ENCODE measurements at places on chromosomes 6 and 20.

DNA sequence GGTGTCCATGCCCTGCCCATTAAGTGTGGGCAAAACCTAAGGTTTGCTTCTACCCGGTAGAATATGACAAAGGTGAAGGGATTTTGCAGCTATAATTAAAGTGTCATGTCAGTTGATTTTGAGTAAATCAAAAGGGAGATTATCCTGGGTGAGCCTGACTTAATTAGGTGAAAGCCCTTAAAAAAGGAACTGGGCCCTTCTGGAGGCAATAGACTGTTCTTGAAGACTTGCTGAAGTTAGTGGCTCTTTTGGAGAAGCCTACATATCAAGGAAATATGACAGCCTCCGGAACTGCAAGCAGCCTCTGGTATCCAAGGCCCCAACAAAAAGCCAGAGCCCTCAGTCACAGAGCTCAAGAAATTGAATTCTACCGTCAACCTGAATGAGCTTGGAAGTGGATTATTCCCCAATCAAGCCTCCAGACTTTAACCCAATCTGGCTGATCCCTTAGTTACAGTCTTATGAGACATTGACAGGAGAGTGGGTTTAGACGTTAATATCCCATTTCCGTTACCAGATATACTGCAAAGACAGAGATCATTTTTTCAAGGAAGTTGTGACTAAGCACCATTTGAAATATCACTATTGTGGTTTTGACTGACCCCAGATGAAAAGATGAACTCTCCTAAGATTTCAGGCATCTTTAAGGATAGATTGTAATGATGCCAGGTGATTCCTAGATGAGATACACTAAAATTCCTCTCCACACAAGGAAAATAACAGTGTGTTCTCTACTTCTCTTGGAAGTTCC is 303.4 kb downstream of the PLCB1 start:
- H3K36me3 ChIP-seq = no peaks in the 10 kb centered on the region
- no peak overlapping the region for H3K4me3 ChIP-seq
- H3K4me1 ChIP-seq = peaks cover 16% of the 10 kb centered on the region
- H3K27ac ChIP-seq = no peak overlapping the region
- no peak for DNase-seq
- H3K27me3 ChIP-seq = no peaks in the 10 kb centered on the region

DNA sequence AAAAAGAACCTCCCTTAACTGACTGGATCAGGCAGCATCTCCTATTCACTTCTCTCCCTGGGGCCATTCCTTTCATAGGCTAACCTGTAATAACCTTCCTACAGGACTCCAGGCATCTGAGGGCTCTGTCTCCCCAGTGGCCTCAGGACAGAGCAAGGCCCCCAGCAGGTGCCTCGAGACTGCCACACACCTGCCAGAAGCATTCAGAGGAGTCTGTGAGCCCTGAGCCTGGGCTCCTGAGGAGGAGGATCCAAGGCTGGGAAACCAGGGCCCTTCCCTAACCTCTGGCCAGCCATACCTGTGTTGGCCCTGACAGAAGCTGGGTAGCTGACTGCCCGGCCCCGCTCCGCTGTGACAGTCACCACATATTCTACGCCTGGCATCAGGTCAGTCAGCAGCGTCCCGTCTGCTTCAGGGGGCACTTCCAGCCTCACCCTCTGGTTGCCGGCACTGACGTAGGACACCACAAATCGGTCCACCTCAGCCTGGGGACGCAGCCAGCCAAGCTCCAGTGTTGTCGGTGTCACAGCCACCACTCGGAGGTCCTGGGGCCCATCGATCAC is 20.6 kb downstream of the TNXB start:
- no peak overlapping the region for H3K4me3 ChIP-seq
- H3K27me3 ChIP-seq = peaks cover 3% of the 10 kb centered on the region
- no peak for DNase-seq
- H3K27ac ChIP-seq = no peak overlapping the region

- no peak overlapping the region for H3K27ac ChIP-seq
- no peaks in the 10 kb centered on the region for H3K36me3 ChIP-seq
- peaks cover 15% of the 10 kb centered on the region for H3K27me3 ChIP-seq
- no peaks in the 10 kb centered on the region for H3K4me1 ChIP-seq
Observed at GRCh38 chr20:61424628-61425420, 172.8 kb downstream of the CDH4 start.

DNA sequence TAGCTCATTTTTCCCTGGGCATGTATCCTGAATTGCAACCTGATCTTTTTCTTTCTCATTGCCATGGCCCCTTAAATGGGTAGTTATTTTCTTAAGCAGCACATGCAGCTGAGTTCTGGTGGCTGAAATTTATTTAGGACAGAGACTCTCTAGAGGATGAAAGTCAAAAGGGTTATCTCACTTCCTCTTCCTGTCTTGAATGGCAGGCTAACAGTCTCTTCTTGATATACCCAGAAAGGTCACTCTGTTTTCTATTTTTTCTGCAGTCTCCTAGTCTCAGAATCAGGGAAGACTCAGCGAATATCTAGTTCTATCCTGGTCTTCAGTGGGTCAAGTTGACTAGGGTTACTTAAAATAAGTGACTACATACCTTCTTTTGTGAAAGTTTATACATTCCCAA is 243.3 kb downstream of the EPHA7 start:
- no peak for DNase-seq
- no peak overlapping the region for H3K4me3 ChIP-seq
- peaks cover 14% of the 10 kb centered on the region for H3K27me3 ChIP-seq

DNA sequence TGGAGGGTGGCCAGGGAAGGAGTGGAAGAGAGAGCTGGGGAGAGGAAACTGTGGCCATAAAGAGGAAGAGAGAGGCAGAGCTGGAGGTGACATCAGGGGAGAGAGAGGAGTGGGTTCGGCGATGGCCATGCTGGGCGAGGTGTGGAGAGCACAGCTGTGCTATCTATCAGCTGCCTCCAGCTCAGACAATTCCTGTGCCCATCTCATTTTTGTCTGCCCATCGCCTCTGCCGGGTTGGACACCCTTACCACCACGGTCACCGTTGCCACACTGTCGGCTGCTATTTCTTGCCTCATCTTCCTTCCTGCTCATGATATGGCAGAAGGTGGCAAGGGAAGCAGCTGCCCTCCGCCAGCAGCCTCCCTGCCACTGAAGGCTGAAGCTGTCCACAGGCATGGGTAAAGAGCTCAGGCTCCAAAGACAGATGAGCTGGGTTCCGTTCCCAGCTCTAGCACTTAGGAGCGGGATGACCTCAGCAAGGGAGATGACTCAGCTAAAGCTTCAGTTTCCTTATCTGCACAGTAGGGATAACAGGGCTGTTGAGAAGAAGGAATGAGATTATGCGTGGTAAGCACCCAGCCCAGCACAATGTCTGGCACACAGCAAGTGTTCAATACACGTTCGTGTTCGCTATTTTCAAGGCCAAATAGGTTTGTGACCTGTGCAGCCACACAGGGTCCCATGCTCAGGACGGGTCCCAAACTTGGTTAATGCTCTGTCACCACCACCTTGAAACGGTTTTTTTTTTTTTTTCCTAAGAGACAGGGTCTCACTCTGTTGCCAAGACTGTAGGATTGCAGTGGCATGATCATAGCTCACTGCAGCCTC is 21.9 kb upstream of the TAF8 start:
- H3K27ac ChIP-seq = no peak overlapping the region
- no peaks in the 10 kb centered on the region for H3K27me3 ChIP-seq
- H3K36me3 ChIP-seq = peaks cover 22% of the 10 kb centered on the region
- no peak overlapping the region for H3K4me3 ChIP-seq
- peaks cover 23% of the 10 kb centered on the region for H3K4me1 ChIP-seq

DNA sequence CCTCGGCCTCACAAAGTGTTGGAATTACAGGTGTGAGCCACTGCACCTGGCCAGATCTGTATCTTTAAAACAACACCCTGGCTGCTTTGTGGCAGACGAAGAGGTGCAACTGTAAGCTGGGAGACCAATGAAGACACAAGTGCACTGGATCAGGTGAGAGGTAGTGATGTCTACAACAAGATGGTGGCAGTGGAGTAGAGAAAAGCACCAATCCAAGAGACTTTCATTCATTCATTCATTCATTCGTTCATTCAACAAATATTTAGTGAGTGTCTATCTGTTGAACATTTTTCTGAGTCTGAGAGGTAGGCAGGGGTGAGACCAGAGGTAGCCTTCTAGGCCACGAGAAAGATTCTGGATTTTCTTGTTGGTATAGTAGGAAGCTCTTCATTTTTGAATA is 36.9 kb upstream of the TTPAL start:
- DNase-seq = no peak
- H3K27me3 ChIP-seq = peaks cover 9% of the 10 kb centered on the region
- no peaks in the 10 kb centered on the region for H3K36me3 ChIP-seq
- H3K4me3 ChIP-seq = no peak overlapping the region
- no peak overlapping the region for H3K27ac ChIP-seq

GRCh38 chr6:170221052-170221752 is 69.7 kb downstream of the DLL1 start:
- H3K27me3 ChIP-seq = no peaks in the 10 kb centered on the region
- H3K4me1 ChIP-seq = peaks cover 5% of the 10 kb centered on the region
- peak; percentile 59 for DNase-seq
- H3K27ac ChIP-seq = no peak overlapping the region
- H3K4me3 ChIP-seq = no peak overlapping the region
- H3K36me3 ChIP-seq = no peaks in the 10 kb centered on the region

- no peak for DNase-seq
- H3K36me3 ChIP-seq = peaks cover 11% of the 10 kb centered on the region
- no peaks in the 10 kb centered on the region for H3K27me3 ChIP-seq
- H3K4me3 ChIP-seq = no peak overlapping the region
Observed at GRCh38 chr20:13552061-13552460, 86.7 kb downstream of the TASP1 start.

DNA sequence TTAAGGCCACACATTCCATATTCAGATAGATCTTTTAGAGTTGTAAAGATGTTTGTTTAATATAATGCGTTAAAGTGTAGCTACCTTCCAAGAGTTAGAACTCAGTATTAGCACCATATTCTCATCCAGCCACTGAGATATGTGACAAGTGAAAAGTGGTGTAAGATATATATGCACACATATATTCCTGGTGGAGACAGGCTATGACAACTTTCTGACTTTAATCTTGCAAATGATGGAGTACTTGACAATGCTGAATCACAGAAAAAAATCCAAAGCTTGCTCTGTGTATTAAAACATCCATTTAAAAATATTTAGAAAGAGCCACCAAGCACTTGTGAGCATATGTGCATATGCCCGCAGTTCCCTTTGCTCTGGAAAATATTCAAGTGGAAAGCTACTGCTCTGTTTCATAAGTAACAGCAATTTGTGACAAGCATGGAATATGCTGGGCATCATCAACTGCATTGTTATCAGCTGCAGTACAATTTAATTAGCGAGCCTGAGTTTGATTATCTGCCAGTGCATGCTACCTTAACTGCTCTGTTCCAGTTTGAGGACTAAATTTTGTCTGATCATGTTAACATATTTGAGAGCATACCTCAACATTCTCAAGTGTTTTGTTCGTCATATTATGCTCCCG is 64.8 kb downstream of the VIP start:
- peaks cover 9% of the 10 kb centered on the region for H3K27me3 ChIP-seq
- H3K4me3 ChIP-seq = no peak overlapping the region
- no peak overlapping the region for H3K27ac ChIP-seq
- no peak for DNase-seq

GRCh38 chr6:28757429-28758045 is 166.2 kb downstream of the TRIM27 start:
- no peaks in the 10 kb centered on the region for H3K36me3 ChIP-seq
- peaks cover 5% of the 10 kb centered on the region for H3K4me1 ChIP-seq
- peaks cover 18% of the 10 kb centered on the region for H3K27me3 ChIP-seq
- peak overlapping the region; percentile 55 for H3K4me3 ChIP-seq
- no peak overlapping the region for H3K27ac ChIP-seq
- DNase-seq = no peak

DNA sequence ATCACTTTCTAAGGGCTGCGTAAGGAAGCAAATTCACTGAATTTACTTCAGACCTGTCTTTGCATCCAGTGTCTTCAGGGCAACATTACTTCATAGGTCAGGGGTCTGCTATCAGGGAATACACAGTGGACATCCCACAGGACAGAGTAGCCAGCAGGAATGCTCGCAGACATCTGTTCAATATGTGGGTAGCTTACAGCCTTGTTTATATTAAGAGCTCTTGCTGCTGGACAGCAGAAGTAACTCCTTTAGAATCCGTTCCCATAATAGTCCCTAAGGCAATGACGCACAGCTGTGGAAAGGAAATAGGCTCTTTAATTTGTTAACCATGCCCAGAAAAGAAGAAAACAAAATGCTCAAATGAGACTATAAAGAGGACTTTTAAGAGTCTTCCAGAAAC is 198.7 kb downstream of the MOXD1 start:
- DNase-seq = no peak
- H3K36me3 ChIP-seq = no peaks in the 10 kb centered on the region
- H3K27me3 ChIP-seq = no peaks in the 10 kb centered on the region
- no peak overlapping the region for H3K4me3 ChIP-seq
- peaks cover 53% of the 10 kb centered on the region for H3K4me1 ChIP-seq

DNA sequence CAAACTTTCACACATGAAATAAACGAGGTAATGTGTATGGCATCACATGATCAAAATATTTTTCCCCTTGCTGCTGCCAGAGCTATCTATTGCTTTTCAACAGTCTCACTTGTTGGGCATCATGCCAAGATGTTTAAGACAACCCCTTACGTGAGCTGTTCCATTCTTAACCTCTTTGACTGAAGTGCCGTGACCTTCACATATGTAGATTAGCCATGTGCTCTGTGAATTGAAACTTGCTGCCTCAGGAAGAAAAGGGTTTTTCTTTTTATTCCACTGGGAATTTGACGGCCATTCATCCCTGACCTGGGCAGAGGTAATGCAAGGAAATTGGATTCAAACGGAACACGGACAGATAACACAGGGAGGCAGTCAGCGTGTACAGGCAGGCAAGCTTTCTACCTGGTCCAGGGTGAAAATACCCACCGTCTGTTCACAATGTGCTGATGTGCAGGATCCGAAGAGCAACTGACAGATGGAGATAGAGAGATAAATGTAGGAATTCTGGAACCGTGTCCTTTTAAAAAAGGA is 14.2 kb downstream of the ARID1B start:
- no peaks in the 10 kb centered on the region for H3K27me3 ChIP-seq
- no peaks in the 10 kb centered on the region for H3K36me3 ChIP-seq
- no peak for DNase-seq
- H3K27ac ChIP-seq = peak overlapping the region; percentile 16
- H3K4me1 ChIP-seq = peaks cover 40% of the 10 kb centered on the region

- H3K4me3 ChIP-seq = peak overlapping the region; percentile 91
- peak; percentile 87 for DNase-seq
- H3K27ac ChIP-seq = peak overlapping the region; percentile 100
- peaks cover 24% of the 10 kb centered on the region for H3K4me1 ChIP-seq
- H3K27me3 ChIP-seq = no peaks in the 10 kb centered on the region
- H3K36me3 ChIP-seq = peaks cover 22% of the 10 kb centered on the region
Observed at GRCh38 chr6:32968867-32969684, 682 bp downstream of the BRD2 start.

GRCh38 chr20:51790256-51790655 is 12.1 kb downstream of the SALL4 start:
- H3K27ac ChIP-seq = no peak overlapping the region
- peaks cover 2% of the 10 kb centered on the region for H3K36me3 ChIP-seq
- no peaks in the 10 kb centered on the region for H3K4me1 ChIP-seq
- DNase-seq = no peak
- H3K4me3 ChIP-seq = no peak overlapping the region
- no peaks in the 10 kb centered on the region for H3K27me3 ChIP-seq

DNA sequence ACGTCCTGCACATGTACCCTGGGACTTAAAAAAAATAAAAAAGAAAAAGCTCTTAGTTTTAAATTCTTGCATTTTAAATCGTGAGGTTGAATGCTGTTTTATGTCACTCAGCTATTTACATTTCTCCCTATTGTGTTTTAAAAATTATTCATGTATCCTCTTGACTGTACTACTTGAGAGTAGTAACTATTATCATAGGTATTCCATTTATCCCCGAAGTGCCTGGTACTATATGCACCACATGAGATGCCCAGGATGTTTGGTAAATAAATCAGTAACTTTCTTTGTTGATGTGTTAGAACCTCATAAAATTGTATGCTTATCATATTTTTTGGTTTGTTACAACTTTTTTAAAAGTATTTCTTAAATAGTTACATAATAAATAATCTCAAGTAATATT is 18.4 kb downstream of the MAP3K4 start:
- no peaks in the 10 kb centered on the region for H3K4me1 ChIP-seq
- peaks cover 4% of the 10 kb centered on the region for H3K36me3 ChIP-seq
- H3K27ac ChIP-seq = no peak overlapping the region
- no peak overlapping the region for H3K4me3 ChIP-seq
